NCI-H2107 (cell line): ENCODE measurements at places on chromosomes 12 and 14.
A peak's percentile ranks its signal among the peaks of the same experiment; 100 is the strongest.

- no peak for DNase-seq
Measured at GRCh38 chr14:74459289-74459946, 33.4 kb upstream of the SYNDIG1L start.

- no peak for DNase-seq
Measured at GRCh38 chr12:77031745-77032144, 33.6 kb downstream of the E2F7 start.

DNA sequence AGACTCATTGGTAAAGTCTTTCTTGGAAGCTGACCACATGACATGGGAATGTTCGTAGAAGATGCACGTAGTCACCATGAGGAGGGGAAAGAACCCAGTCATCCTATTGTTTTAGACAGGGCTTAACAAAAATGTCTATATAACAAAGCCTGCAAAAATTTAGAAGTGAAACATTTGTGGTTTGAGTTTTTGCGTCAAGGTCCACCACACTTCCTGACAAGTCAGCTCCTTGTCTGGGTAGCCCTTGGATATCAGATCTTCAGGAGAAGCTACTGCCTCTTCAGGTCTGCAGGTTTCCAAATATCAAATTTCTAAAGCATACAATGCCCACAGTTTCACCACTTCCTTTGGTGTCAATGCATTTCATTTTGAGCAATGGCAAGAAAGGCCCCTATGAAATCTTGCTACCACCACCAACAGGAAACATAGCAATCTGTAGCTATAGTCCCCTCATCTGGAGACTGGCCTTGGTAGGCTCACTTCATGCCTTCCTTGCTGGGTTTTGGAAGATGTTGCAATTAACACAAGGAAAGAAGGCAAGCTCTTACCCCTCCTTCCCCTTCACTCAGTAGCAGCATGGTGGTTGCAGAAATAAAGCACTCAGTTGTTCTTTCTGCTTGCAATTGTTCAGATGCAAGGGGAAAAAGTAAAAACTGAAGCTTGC lies 235.2 kb downstream of the PCNX1 start:
- no peak for DNase-seq

GRCh38 chr12:110992909-110993308 lies 72.5 kb upstream of the MYL2 start:
- no peak for DNase-seq

GRCh38 chr12:118714051-118714460 lies 267.3 kb upstream of the SRRM4 start:
- DNase-seq = peak; percentile 69

GRCh38 chr14:92994131-92994676 lies 71.3 kb downstream of the CHGA start:
- no peak for DNase-seq

DNA sequence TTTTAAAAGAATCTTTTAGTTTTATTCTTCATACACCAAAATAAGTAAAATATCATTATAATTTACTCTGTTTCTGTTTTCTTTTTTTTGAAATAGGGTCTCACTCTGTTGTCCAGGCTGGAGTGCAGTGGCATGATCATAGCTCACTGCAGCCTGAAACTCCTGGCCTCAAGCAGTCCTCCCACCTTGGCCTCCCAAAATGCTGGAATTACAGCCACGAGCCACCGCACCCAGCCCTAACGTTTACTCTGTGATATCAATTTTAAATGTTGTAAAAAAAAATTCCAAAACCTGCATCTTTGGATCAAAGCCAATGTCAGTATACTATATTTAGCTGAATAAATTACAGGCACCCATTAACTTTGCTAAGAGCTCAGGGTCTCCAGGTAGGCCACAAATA lies 437.1 kb upstream of the USP15 start:
- no peak for DNase-seq

DNA sequence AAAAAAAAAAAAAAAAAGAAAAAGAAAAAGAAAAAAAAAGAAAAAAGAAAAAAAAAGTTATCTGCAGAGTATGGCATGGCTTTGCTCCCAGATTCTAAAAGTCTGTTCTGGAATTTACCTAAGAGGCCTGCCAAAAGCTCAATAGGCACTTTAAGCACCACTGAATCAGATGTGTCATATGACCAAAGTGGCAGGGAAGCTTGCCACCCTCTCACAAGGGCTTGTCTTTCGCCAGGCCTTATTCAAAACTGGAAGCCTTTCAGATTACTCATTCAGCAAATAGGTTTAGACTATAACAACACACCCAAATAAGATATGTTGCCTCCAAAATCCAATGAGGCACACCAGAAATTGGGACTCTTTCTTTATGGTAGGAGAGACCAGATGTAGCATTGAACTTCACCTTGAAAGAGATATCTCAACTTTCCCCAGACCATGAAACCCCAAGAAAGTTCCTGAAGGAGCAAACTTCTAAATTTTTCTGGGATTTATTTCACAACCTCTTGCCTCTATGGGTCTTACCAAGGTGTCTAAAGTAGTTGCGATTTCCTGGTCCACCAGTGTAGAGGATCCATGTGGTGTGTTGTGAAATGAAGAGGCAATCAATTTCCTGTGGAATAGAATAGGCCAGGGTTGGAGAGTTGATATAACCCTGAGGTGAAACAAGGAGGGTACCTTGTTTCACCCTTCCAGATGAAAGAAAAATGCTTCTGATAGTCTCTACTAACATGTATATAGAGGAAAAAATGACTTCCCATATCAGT lies 218.8 kb downstream of the DAD1 start:
- DNase-seq = no peak
